ENCODE measurements at places on chromosomes 12 and 14.

GRCh38 chr14:65167072-65167645, 64.8 kb upstream of the MAX start:
- DNase-seq: no peak

- no peak for DNase-seq
Observed at GRCh38 chr12:14317362-14318146, 47.9 kb upstream of the ATF7IP start.

DNA sequence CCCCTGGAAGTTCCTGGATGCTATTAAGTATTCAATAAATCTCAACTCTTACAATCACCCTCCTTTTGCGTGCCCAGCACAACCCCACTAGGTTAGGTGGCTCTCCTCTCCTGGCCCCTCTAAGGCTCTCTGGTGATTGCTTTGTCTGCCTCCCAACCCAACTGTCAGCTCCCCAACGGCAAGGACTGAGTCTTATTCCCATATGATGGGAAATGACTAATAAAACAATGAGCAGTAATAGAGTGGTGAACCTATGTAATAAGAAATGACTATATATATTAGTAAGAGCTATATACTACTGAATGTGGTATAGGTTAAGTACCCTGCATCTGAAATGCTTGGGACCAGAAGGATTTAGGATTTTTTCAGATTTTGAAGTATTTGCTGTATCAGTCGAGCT, 8.1 kb downstream of the APPL2 start:
- no peak for DNase-seq

DNA sequence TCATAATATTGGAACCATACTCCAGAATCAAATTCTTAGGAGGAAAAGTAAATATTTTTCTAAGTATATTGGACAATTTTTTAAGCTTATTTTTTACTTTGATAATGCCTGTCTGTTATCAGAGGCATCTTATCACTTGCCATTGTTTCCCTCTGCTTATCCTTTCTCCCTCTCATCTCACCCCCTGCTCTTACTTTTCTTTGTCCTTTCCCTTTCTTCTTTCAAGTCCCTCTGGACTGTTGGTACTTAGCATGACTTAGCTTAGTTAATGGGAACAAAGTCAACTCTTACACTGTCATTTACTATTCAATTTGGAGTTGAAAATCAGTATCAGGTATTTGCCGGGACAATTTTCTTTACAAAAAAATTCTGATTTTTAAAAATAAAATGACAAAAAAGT, 45.2 kb downstream of the ABCD2 start:
- DNase-seq: no peak

DNA sequence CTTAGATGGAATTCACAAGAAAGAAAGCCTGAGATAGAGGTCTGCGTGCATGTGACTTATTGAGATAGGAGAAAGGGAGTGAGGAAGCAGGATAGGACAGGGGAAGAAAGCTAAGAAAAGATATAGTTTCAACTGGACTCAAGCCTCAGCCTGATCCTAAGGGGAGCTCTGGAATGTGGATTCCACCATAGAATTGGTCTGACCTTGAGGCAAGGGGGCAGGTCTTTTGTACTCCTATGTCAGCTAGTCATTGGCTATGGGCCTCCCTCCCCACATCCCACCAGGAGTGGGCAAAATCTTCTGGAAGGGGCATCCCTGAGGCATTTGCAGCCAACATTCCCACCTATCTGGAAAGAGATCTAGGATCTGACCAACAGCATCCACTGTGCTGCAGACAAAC, 88.5 kb upstream of the HSPB8 start:
- no peak for DNase-seq

GRCh38 chr12:32895688-32896431, 717 bp downstream of the PKP2 start:
- DNase-seq: no peak

DNA sequence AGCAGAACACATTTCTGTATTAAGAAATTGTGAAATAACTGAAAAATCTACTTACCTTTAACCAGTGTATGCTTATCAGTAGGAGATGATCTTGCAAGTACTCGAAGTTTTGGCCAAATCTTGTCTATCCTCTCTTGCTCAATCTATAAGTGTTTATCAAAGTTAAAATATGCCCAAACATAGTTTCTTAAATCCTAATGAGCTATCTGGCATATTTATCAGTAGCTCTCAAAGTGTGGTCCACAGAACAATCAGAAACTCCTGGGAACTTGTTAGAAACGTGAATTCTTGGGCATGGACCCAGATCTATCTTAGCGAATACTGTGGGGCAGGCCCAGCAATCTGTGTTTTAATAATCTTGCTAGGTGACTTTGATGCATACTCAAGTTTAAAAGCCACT, 84.5 kb upstream of the POC1B start:
- no peak for DNase-seq

- no peak for DNase-seq
Observed at GRCh38 chr14:102192840-102193502, 53.3 kb downstream of the WDR20 start.

- no peak for DNase-seq
Observed at GRCh38 chr14:105927096-105928060, 401.0 kb downstream of the TMEM121 start.

GRCh38 chr12:31651893-31652521, 7.5 kb upstream of the ETFBKMT start:
- DNase-seq: no peak

DNA sequence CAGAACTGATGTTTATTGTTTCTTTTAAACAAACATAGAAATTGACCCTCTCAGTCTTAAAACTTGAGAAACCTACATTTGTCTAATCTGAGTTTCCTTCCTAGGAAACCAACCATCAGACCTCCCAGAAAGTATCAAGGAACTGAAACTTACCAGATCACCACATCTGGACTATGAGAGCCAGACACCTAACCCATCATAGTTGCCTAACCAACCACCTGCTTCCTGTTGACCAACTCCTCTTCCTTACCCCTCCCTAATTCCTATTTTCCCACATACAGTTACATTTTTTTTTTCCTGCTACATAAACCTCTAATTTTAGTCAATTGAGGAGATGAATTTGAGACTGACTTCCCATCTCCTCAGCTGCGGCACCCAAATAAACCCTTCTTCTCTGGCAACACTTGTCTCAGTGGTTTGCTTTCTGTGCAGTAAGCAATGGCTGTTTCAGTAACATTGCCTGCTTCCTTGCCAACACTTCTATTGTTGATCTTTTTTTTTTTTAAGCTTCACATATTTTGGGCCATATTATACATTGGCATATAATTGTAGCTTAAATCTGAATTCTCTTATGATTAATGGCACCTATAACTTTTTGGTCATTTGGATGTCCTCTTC, 34.3 kb downstream of the KLRD1 start:
- no peak for DNase-seq

DNA sequence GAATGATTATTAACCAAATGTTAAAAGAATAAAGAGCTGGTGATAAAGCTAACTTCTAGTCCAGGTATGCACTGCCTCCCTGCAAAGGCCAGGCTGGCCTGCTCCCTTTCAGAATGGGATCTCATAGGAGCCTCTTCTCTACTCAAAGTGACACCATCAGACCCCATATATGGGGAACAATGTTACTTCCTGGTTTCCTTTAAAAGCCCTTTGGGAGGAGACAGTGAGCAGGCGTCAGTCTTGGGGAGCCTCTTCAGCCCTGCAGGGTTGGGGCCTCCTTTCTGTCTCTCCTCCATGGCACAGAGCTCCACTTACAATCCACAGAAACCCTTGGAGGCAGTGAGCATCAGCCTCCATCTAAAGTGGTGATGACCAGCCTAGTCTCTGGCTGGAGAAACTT, 17.3 kb upstream of the GPRC5A start:
- DNase-seq: no peak

GRCh38 chr12:25377469-25378177, 126.9 kb upstream of the KRAS start:
- peak; percentile 60 for DNase-seq

DNA sequence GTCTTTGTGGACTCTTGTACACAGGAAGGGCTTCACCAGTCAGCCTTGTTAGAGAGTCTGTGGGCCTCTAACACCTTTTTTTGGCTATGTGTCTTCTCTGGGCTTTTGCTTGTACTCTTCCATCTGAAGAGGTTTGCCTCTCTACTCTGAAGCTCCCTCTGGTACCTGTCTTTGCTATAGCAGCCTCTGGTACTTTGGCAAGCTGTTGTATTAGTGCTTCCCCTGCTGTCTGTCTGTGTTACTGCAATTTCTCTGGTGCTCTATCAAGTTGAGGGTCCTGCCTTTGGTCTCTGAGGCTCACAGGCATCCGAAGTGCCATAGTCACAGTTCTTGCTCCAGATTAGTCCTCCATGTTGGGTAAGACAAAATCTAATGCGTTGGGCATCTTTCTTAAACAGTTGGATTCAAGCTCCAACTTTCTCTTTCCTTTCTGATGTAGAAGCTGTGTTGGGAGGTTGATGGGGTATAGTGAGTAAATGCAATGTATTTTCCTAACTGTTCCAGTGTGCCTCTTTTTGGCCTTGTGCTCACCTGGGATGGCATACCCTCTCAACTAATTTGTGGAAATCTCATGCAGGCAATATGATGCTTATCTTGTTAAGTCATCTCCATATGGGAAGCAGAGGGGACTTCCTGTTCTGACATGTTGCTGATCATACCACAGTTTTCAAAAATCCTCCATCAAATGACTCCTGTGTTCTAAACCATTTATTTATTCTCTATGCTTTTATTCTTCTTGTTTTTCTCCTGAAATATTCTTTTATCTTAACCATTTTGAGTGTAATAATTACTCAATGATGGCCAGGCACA, 88.8 kb downstream of the ATF7IP start:
- DNase-seq: no peak

DNA sequence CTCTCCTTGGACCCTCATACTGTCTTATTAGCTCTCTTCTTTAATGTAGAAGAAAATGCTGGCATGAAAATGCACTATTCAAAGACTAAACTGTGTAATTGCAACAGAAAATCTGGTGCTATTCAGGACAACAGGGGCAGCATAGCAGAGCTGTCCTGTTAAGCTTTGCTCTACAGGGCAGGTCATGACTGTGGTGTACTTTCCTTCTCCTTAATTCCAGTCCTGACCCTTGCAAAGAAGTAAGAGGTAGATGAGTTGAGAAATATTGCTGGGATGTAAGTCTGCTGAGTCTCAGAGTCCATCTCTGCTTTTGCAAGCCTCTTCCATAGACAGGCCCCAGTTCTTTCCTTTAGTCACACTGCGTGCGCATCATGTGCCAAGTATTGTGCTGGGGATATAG, 52.6 kb upstream of the STK38L start:
- no peak for DNase-seq

GRCh38 chr12:27843714-27844245, 63.7 kb upstream of the MANSC4 start:
- DNase-seq: no peak

GRCh38 chr12:48084841-48085460, 20.9 kb downstream of the SENP1 start:
- no peak for DNase-seq

DNA sequence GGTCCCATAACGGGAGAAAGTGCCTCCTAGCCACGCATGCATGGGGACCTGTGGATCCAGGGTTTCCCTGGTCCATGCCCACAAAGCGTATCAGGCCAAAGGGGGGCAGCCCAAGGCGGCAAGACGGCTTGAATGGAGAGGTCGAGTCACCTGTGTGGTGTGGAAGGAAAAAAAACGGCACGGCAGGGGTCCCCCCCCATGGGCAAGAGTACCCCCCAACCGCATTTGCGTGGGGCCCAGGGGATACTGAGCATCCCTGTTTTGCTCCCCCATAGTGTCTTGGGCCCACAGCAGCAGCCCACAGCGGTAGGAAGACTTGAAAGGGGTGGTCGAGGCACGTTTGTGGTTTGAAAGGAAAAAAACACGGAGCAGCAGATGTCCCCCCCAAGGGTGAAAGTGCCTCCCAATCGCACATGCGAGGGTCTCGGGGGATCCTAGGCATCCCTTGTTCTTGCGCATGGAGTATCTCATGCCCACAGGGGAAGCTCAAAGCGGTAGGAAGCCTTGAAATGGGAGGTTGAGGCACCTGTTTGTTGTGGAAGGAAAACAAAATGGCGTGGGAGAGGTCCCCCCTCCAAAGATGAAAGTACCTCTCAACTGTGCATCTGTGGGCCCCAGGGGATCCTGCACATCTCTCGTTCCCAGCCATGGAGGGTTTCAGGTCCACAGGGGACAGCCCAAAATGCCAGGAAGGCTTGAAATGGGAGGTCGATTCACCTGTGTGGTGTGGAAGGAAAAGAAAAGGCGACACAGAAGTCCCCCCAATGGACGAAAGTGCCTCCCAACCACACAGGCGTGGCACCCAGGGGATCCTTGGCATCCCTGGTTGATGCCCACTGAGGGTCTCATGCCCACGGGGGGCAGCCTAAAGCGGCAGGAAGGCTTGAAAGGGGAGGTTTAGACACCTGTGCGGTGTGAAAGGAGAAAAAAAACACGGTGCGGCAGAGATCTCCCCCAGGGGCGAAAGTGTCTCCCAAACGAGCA, 577.5 kb downstream of the ALG10 start:
- no peak for DNase-seq

DNA sequence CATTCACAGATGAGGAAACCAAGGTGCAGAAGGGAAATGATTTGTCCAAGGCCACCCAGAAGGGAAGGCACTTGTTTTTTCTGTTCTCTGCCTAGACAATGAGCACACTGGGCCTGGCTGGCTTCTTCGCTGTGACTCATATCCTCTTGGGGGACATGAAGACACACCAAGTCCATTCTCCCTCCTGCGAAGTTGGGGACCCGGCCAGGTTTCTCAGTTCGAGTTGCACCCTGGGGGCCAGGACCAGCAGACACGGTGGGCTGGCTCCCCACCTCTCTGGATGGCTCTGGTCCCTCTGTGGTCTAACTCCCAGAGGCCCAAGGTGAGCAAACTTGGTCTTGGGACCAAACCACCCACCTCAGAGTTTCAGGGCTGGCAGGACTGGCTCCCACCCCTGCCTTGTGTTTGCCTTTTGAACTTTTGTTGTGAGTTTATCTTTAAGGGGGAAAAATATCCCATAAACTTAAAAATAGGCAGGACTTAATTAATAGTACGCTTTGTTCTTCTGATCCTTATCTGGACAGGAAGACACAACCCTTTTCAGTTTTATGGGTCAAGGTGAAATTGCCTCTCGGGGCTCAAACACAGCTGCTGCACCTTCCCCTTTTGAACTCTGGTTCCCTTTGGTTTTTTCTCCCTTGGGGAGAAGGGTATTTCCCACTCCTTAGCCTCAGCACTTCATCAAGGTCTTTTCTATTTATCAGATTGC, 9.0 kb upstream of the MLEC start:
- no peak for DNase-seq

- DNase-seq: no peak
Observed at GRCh38 chr12:132178316-132178715, 34.1 kb downstream of the NOC4L start.

DNA sequence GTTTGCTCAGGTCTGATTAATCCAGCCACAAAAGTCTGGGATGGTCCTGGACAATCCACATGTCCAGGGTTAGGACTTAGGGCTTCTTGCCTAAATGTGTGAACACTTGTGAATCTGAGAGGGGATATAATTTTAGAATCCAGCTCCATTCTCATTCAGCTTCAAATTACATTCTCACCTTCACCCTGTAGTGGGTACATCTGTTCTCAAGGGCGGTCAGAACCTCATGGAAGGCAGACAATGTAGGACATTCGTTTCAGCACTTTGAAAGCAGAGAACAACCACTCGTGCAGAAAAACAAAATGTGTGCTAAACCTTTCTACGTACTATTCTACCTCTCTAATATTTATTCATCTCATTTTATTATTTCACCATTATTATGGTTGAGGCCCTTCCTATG, 1.2 kb downstream of the TMEM229B start:
- DNase-seq: no peak

All from CD8-positive, alpha-beta memory T cell (primary cell).